ENCODE measurements at places on chromosomes 7 and 10. TPM values are rescaled to one million over a fixed set of nuclear protein-coding genes. Genes with fewer than 3 reads are reported as not detected.

Gene POLR2J2
- total RNA-seq: 0.23 TPM

Gene STAG3
- total RNA-seq: 0.27 TPM

Gene ERVW-1
- total RNA-seq: 0.04 TPM

Gene TEX36
- total RNA-seq: not detected

Gene TCERG1L
- total RNA-seq: not detected

Gene TFEC
- total RNA-seq: 0.14 TPM

Gene FAM131B
- 0.29 TPM for total RNA-seq

Gene ANKRD61
- 0.26 TPM for total RNA-seq

Gene HTRA1
- 55.6 TPM for total RNA-seq

Gene CDHR3
- 3.7 TPM for total RNA-seq

Gene CTAGE6
- total RNA-seq: not detected

Gene COX15
- 36.0 TPM for total RNA-seq

Gene GRID2IP
- total RNA-seq: not detected

Gene ZMYND11
- total RNA-seq: 41.6 TPM

Gene NPY4R2
- total RNA-seq: 11.5 TPM

Gene SPDYE9
- total RNA-seq: not detected

Gene DLD
- total RNA-seq: 83.2 TPM

Gene VGF
- total RNA-seq: 20.3 TPM

Gene TAS2R3
- total RNA-seq: not detected

Gene TFR2
- 2.2 TPM for total RNA-seq

Gene PON3
- total RNA-seq: 35.7 TPM

Gene SH2B2
- total RNA-seq: 3.5 TPM

Gene GHRHR
- not detected for total RNA-seq

Gene CEP55
- 73.3 TPM for total RNA-seq

Gene PALD1
- 6.7 TPM for total RNA-seq

Gene VAX1
- total RNA-seq: 1.5 TPM

Gene IFIT1B
- total RNA-seq: not detected

Gene CRHR2
- 0.05 TPM for total RNA-seq

Gene SAMD8
- total RNA-seq: 12.6 TPM

Gene BTBD16
- total RNA-seq: 0.43 TPM

Gene EEPD1
- 58.3 TPM for total RNA-seq

Gene LYZL1
- not detected for total RNA-seq

Gene GOLGA7B
- 4.2 TPM for total RNA-seq

Gene EPHA1
- total RNA-seq: not detected

Gene DLX6
- total RNA-seq: not detected

Gene C10orf143
- total RNA-seq: 0.66 TPM

Gene GFRA1
- total RNA-seq: 8.4 TPM

Gene BMPER
- total RNA-seq: 4.6 TPM

Gene FKBP6
- not detected for total RNA-seq

Gene ACTL6B
- total RNA-seq: not detected

Gene RARRES2
- not detected for total RNA-seq

Gene TAS2R41
- not detected for total RNA-seq

Gene LIPK
- not detected for total RNA-seq

Gene ARHGEF35
- total RNA-seq: 0.68 TPM

Gene RRP12
- total RNA-seq: 60.9 TPM

Gene OR2AE1
- not detected for total RNA-seq

Gene MALRD1
- total RNA-seq: not detected

Gene TBXAS1
- total RNA-seq: 11.8 TPM
